GOT3 (cell line): ENCODE measurements at places on chromosomes 5 and 9.

- DNase-seq: peak; percentile 7
Observed at GRCh38 chr9:107283623-107284616, 841 bp downstream of the RAD23B start.

- DNase-seq: no peak
Observed at GRCh38 chr5:177133853-177134696, 502 bp downstream of the NSD1 start.

GRCh38 chr9:100515578-100516494 lies 42.9 kb downstream of the TMEFF1 start:
- DNase-seq: no peak

GRCh38 chr5:497090-497700 lies 27.1 kb downstream of the SLC9A3 start:
- DNase-seq: no peak
